ENCODE measurements at places on chromosomes 13 and 19.
A peak's percentile ranks its signal among the peaks of the same experiment; 100 is the strongest.

GRCh38 chr13:106464076-106464475 is 71.4 kb downstream of the EFNB2 start:
- DNase-seq = no peak

DNA sequence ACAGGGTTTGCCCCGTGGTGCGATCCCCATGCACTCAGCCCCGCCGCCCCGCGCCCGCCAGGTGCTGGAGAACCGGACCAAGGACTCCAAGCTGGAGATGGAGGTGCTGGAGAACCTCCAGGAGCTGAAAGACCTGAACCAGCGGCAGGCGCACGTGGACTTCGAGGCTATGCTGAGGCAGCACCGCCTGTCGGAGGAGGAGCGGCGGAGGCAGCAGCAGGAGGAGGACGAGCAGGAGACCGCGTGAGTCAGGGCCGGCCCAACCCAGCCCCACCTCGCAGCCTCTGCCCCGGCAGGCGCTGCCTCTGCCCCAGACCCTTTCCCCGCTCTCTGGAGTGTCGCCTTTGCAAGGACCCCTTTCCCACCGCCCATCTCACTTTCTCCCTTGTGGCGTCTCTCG is 11.3 kb downstream of the YJU2 start:
- no peak for DNase-seq

- DNase-seq = no peak
Observed at GRCh38 chr19:31110336-31110735, 238.9 kb downstream of the TSHZ3 start.

- no peak for DNase-seq
Observed at GRCh38 chr13:44664308-44664707, 88.2 kb upstream of the TSC22D1 start.

DNA sequence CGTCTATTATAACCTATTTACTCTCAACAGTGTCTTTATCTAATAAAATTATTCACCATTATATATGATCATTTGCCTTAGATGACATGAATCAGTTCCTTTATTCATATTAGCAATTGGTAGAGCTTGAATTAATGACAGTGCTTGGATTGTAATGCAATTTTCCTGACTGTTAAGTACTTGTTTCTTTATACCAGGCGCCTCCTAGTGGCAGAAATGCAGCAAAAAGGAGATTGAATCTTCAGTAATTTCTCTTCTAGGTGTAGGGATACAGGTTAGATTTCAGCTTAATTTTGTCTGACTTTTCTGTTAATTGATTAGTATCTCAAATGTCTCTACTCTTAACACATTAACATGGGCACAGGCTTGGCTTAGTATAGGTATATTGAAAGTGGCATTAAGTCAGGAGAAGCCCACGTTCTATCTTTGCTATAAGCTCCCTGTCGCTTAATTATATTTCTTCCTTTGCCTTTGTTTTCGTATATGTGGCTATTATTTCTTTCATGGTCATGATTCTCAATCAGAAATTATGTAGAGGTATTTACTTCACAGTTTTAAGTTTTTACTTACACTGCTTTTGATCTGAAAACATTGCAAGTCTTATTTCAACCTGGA is 9.1 kb upstream of the LHFPL6 start:
- DNase-seq = peak; percentile 85

DNA sequence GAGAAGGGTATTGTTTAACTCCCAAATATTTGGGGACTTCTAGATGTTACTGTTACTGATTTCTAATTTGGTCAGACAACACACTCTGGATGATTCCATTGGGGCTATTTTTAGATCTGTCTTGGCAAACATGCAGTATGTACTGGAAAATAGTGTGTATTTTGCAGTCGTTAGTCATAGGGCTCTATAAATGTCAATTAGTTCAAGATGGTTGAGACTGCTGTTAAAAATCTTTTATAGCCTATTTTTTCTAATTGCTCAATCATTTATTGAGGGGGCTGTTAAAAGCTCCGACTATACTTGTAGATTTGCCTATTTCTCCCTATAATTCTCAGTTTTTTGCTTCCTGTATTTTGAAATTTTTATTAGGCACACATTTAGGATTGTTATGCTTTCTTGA is 31.4 kb downstream of the PPP5C start:
- no peak for DNase-seq

DNA sequence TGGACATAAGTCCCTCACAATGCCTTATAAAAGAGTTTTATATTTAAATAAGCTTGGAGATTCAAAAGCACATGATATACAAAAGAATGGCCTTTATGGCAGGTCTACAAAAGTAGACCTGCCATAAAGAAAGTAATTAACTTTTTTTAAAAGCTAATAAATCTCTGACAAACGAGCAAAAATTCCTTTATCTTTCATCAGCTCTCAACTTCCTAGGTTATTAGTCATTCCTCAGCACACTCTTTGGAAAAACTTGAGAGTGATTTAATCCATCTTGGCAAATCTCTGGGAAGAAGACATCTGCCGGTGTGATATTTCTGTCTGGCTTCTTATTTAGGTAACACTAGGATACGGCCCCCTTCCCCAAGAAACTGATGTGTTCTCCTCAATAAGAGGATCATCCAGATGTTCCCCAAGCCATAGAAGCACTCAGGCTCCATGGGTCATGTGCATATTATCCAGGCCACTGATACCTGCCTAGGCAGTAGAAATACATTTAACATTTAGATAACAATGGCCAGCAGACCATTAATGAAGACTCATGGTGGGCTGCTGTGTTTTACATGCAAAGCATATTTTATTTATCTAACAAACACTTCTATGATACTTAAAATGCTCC is 372.7 kb downstream of the LIG4 start:
- no peak for DNase-seq

- peak; percentile 41 for DNase-seq
Observed at GRCh38 chr19:10624585-10624984, 768 bp upstream of the SLC44A2 start.

- no peak for DNase-seq
Observed at GRCh38 chr19:35704218-35704617, at the start of gene ZBTB32. TSS of gene ZBTB32 (plus strand) at chr19:35704558. CDS start at chr19:35714627, 10,069 bp downstream.

- DNase-seq = no peak
Observed at GRCh38 chr13:24165746-24166145, 5.2 kb downstream of the SPATA13 start.

DNA sequence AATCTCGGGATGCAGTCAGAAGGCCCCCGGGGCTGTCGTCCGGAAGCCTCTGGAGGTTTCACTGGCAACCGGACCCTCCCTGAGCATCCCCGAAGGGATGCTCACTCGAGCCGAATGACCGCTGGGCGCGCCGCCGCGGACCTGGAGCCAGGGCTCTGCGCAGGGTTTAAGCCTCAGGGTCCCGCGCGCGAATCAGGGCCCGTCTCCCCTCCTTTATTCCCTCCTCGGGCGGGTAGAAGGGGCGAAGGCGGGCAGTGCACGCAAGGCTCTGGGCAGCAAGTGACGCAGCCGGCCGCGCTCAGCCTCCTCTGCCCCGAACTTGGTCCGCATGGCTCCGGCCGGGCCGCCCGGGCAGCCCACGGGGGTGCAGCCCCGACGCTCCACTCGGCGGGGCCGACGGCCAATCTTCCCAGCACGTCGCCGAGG is 572 bp downstream of the SHISA2 start:
- no peak for DNase-seq

GRCh38 chr13:104949840-104950740 is 1585.4 kb downstream of the EFNB2 start:
- no peak for DNase-seq

GRCh38 chr19:47797996-47798903 is 6.1 kb downstream of the TPRX1 start:
- no peak for DNase-seq

- no peak for DNase-seq
Observed at GRCh38 chr13:38262211-38262610, 87.4 kb upstream of the UFM1 start.

DNA sequence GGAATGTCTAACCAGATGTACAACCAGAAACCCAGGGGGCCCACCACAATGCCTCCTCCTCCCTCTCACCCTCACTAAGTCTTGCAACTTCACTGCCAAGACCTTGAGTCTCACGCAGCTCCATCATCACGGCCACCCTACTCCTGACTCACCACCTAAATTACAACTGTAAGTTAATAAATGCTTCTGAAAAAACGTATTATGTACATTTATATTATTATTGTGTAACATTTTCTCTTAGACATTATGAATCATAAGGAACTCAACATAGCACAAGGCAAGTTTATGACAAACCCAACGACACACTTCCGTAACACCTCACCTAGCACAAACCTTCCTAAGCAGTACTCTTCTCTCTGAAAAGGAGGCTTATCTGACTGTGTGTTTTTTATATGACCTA is 20.7 kb downstream of the MIPEP start:
- DNase-seq = no peak

DNA sequence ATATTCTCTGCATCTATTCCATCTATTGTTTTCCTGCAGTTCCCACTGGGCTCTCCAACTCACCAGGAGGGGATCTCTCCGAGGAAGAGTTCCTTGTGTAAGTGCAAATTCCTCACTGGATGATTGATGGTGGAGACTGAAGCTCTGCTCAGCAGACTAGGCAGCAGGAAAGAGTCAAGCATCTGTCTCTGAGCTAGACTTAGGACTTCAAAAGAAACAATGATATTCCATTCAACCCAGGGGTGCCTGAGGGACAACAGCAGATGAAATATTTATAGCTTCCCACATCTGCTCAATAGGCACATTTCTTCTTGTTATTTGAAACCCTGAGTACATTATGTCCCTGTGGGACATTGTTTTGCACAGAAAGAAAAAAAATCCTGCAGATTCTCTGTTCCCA is at the start of the genes OR7A5 and OR7C1:
Gene OR7A5 (minus strand): TSS at position 175 of the 400 bp plus-strand sequence. CDS start 6,944 bp downstream, outside the sequence.
Gene OR7C1 (minus strand): TSS at position 175 of the 400 bp plus-strand sequence. CDS start 35,049 bp downstream, outside the sequence.
- DNase-seq = no peak

DNA sequence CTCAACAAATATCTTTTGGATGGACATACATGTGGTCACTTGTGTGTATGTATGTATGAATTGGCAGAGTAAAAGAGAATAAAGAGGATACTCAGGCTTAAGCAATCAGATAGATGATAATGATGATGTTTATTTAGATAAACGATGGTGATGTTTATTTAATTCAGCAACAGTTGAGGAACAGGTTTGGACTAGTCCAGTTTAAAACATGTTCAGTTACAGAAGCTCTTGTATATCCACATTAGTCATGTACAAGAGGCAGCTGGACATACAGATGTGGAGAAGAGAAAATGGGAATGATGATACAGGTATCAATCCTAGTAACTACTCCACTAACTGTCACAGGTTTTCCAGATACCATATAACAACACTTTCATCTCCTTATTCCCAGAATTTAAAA is 232.1 kb downstream of the DIAPH3 start:
- no peak for DNase-seq

DNA sequence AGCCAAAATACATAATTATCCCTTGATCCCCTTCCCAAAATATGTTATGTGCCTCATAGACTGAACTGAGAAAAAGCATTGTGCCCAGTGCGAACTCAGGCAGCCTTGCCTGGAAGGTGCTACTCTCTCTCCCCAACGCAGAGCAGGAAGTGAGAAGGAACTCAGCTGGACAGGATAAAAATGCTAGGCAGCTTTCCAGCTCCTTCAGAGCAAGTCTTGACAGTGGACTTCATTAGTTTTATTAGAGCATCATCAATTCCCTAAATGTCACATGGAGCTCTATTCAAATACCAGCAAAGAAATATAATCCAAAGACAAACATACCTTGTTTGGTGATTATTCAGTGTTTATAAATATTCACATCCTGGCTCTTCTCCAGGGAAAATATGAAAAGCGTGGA is 202.4 kb downstream of the RFC3 start:
- no peak for DNase-seq

DNA sequence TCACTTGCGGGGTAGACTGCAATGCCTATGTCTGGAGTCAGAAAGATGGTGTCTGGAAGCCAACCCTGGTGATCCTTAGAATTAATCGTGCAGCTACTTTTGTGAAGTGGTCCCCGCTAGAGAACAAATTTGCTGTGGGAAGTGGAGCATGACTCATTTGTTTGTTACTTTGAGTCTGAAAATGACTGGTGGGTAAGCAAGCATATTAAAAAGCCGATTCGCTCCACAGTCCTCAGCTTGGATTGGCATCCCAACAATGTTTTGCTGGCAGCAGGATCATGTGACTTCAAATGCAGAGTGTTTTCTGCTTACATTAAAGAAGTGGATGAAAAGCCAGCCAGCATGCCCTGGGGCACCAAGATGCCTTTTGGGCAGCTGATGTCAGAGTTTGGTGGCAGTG is 9.5 kb upstream of the ERVV-1 start:
- no peak for DNase-seq

DNA sequence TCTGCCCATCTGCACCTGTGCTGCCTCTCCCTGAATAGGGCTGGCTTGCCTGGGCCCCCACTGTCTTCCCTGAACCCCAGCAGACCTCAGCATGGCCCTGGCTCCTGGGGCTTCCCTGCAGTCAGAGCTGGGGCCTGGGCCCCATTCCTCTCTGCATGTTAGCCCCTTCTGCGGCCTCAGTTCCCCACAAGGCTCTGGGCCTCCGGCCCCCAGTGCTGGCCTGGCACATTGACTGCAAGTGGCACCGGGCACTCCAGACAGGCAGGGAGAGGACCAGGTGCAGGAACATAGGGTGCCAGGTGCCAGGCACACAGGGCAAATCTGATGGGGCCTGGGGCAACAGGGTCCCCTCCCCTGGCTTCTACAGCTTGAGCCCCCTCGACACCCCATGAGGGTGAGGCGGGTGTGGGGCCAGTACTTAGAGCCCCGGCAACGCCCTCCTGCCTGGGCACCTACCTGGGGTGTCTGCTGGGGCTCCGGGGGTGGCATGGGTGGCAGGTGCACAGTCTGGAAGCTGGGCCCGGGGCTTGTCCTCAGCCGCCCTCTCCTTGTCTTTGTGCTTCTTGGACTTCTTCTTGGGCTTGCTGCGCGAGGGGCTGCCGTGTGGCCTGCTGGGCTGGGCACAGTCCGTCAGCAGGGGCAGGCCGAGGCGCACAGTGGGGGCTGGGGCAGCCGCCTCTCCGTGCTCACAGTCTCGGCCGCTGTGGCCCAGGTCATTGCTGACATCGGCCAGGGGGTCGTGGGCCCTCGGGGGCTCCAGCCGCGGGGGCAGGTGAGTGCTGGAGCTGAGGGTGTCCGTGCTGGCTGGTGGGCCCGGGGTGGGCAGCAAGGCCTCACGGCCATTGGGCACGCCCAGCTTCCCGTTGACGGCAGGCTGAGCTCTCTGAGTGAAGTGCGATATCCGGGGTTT is 12.3 kb upstream of the ISYNA1 start:
- no peak for DNase-seq

DNA sequence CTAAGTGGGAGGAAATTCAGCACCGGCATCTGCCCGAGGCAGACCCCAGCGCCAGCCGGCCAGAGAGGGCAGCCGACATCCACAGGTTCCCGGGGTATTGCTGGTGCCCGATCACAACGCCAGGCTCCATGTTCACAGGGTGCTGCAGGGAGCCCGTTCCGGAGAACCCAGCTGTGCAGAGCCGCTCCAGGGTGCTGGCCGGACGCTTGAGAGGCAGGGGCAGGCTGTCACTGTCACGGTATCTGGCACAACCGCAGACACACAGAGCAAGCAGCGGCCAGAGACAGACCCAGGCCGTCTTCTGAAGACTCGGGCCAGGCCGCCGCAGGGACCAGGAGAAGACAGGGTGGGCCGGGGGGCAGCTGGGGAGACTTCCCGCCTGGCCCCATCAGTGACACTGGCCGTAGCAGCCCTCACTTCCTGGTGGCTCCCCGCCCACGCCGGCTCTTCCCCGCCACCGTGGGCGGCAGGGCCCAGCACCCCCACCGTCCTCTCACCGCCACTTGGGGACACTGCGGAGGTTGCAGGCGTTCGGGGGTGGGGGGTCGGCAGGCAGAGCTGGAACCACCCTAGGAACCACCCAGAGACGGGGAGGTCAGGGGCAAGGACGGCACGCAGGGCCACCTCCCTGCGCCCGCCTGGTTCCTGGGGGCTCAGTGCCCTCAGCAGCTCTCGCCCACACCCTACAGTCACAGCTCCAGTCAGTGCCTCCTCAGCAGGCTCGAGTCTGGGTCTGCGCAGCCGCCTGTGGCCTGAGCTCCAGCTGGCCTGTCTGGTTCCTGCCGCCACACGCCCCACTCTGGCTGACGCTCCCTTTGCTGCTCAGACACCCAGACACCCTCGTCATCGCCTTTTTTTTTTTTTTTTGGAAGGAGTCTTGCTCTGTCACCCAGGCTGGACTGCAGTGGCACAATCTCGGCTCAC is 3.8 kb downstream of the RNF126 start:
- DNase-seq = no peak
